ENCODE measurements at places on chromosomes 5 and 9.
A peak's percentile ranks its signal among the peaks of the same experiment; 100 is the strongest.

- no peak for DNase-seq
Observed at GRCh38 chr5:5615569-5615968, 193.1 kb downstream of the ICE1 start.

DNA sequence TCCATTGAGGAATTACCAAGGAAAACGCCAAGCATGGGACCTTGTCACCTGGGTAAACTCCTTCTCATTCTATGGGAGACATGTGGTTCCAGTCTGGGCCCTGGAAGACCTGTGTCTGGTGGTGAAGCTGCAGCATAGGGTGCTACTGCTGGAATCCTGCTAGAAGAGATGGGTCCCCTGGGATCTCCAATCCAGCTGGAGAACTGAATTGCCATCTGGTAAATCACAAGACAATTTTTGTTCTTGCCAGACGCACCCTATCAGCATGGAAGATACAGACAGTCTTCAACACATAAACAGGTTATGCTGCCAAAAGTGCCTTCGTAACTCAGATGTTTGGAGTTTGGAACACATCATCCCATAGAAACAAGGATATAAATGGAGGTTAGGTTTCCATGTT is 424.0 kb upstream of the BRINP1 start:
- DNase-seq = no peak

DNA sequence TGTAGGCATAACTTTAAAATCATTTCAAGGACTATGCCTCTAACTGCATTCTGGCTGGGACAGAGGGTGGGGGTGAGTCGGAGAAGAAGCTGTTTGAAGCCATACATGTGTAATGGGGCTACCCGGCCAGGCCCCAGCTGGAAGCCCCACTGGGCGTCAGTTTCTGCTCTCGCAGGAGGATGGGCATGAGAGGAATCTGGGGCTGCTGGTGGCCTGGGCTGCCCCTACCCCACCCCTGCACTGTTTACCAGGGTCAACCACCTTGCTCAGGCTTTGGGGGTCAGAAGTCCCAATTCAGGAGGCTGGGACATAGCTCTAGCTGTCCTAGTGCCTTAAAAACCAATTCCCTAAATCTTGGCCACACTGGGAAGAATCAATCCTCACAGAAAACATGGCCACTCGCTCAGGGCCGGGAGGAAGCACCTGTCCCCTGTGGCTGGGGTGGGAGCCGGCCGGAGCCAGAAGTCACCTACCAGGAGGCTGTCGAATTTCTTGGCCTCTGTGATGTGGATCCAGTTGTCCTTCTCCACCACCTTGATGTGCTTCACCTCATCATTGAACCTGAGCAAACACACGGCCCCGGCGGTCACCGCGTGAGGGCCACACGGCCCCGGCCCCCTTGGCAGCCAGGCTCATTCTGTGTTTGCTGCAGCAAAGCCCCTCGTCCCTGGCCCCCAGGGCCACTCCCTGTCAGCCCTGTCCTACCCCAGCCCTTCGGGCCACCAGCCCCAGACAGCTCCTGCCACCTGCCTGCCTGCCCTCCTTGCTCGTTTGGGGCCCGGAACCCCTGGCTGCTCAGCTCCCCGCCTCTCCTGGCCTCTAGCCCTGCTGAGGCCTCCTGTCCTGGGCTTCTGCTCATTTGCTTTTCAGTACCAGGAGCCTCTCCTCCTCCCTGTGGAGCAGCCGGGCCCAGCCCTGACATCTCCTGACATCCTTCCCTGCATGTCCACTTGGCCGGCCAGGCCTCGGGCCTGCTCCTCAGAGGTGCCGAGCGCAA is 33.6 kb upstream of the SARDH start:
- no peak for DNase-seq

DNA sequence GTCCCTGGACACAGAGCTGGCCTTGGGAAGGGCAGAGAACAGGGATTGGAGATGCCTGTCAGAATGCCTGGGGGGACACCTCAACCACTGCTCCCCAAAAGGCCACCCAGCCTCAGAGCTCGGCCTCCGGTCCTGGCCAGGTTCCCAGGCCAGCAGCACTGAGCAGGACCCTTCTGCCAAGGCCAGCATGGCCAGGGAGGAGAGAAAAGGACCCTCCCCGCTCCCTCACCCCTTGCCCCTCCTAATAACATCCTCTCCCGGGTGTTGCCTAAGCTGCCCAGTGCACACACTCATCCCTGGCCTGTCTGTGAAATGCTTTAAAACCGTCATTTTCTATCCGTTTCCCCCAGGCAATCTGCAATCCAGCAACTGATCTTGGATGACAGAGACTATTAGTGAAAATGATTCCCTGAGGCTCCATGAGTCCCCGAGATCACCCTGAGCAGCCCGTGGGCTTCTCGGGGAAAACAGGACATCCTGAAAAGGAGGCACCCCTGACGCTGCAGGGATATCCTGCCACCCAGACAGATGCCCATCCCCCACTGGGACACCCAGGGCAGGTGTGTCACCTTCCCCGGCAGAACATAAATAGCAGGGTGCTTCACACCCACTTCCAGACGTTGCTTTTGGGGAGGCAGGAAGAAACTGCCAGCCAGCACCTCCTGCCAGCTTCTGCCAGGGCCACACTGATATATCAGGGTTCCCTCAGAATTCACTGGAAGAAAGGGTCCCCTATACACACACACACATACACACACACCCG is 75.3 kb downstream of the ADAMTS2 start:
- DNase-seq = peak; percentile 84

DNA sequence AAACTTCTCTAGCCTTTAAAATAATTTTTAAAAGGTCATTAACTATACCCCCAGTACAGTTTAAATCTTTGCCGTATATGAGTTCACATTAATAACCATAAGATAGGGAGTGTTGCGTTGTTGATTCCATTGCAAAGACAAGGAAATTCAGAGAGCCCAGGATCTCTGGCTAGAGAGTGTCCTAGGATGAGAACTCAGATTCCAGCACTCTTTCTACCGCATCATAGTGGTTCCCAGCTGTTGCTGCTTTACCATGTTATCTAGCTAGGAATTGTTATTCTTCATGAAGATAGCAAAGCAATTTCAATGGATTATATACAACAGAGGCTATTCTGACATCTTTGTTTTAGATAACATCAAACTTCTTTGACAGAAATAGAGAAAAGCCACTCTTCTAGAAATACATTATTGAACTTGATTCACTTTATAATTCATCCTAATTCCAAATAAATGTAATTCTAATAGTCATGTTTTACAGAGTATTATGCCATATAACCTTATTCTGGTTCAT is 78.4 kb upstream of the IL7R start:
- DNase-seq = no peak

- DNase-seq = peak; percentile 45
Observed at GRCh38 chr9:4397917-4398316, 92.4 kb upstream of the SLC1A1 start.

- no peak for DNase-seq
Observed at GRCh38 chr9:114314256-114314867, 8.5 kb upstream of the ORM1 start.

DNA sequence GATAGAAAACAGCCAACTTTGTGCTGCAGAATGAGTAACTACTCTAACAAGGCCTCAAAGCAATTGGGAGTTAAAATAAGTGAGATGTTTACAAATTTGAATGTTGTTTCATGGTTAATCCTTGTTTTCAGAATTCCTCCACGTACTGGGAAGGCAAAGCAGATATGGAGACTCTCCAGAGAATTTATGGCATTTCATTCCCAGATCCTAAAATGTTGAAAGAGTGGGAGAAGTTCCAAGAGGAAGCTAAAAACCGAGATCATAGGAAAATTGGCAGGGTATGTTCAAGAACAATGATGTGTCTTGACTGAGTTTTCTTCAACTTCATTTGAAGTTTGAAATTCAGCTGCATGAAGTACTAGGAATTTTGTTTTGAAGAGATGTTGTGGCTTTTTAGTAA is 16.4 kb downstream of the TARS1 start:
- DNase-seq = no peak

- DNase-seq = peak; percentile 94
Observed at GRCh38 chr5:59036274-59036961, 453.5 kb downstream of the RAB3C start.

DNA sequence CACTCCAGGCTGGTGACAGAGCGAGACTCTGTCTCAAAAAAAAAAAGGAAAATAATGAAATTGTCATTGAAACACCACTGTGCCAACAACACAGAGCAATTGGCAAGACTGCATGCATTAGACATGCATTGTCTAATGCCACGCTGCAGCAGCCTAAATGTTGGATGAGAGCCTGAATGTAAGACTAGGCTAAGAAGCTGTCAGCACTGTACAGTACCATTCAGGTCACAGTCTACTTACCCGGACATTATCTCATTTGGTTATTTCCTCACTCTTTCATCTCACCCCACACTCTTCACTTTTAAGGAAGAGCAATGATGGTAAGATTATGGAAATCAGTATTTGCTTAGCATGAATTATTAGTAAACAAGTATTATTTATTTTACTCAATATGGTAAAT is 31.3 kb upstream of the PPP2CA start:
- DNase-seq = no peak

All from EL (cell line).